ENCODE measurements at places on chromosomes 6 and 20.
A peak's percentile ranks its signal among the peaks of the same experiment; 100 is the strongest.

DNA sequence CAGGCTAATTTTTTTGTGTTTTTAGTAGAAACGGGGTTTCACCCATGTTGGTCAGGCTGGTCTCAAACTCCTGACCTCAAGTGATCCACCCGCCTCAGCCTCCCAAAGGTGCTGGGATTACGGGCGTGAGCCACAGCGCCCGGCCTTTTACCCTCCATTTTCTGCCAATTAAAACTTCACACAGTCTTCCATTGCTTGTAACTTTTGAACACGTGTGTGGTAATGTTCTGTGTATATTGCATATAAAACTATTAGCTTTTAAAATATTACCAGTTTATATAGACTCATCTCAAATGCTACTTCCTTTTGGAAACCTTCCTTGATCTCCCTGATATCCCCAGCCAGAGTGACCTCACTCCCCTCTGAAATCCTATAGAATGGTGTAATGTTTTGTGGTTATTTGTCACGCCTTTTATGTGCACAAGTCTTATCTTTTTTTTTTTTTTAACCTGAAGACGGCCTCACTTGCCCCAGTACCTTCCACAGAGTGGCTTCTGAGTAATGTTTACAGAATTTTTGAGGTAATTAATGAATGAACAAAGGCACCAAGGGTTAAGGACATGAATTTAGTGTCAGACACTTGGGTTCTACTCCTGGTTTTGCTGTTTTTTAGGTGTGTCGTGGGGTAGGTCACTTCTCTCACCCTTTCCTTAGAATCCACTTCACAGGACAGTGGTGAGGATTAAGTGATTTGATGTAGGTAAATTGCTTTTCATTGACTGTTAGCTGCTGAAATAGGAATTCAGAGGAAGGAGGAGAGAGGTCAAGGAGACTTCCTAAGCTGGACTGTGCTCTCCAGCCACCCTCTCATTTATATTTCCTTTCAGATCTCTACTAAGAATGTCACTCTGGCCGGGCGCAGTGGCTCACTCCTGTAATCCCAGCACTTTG, 11.2 kb upstream of the MMP24 start:
- no peak for DNase-seq

- no peak for DNase-seq
These were observed 162.7 kb downstream of the KCNQ5 start for GRCh38 chr6:72784581-72784980.

GRCh38 chr20:49682798-49683197, 30.9 kb downstream of the B4GALT5 start:
- no peak for DNase-seq

GRCh38 chr20:44196271-44196670, 9.3 kb upstream of the JPH2 start:
- DNase-seq = no peak

GRCh38 chr20:56358600-56359211, at the start of gene FAM210B:
FAM210B (plus strand) TSS chr20:56358974; CDS start chr20:56359006, 32 bp downstream.
- DNase-seq = peak; percentile 94
